Brain (organoid and tissue), 16 donors: ENCODE measurements at places on chromosomes 4 and X. TPM values are rescaled to one million over a fixed set of nuclear protein-coding genes. Genes with fewer than 3 reads are reported as not detected.

GABRB1 gene
- polyA plus RNA-seq, result 0.85 TPM

DCAF4L1 gene
- polyA plus RNA-seq, result not detected

CXCL8 gene
- polyA plus RNA-seq, result 0.37 TPM

LGI2 gene
- 1.6 TPM for polyA plus RNA-seq

CLNK gene
- polyA plus RNA-seq, result not detected

CD40LG gene
- polyA plus RNA-seq, result not detected

ATP8A1 gene
- 13.6 TPM for polyA plus RNA-seq

TMEM154 gene
- 2.9 TPM for polyA plus RNA-seq

ATP6AP2 gene
- polyA plus RNA-seq, result 89.5 TPM

HELT gene
- polyA plus RNA-seq, result not detected

C4orf36 gene
- polyA plus RNA-seq, result 1.0 TPM

GBA3 gene
- 0.15 TPM for polyA plus RNA-seq

FRG2 gene
- polyA plus RNA-seq, result not detected

PNMA6A gene
- polyA plus RNA-seq, result 67.2 TPM

CCKAR gene
- 0.19 TPM for polyA plus RNA-seq

COL4A5 gene
- 15.1 TPM for polyA plus RNA-seq

SYN1 gene
- 275 TPM for polyA plus RNA-seq

EVC2 gene
- 2.3 TPM for polyA plus RNA-seq

SMC1A gene
- polyA plus RNA-seq, result 98.5 TPM

CHRNA9 gene
- not detected for polyA plus RNA-seq

ZMAT1 gene
- polyA plus RNA-seq, result 1.2 TPM

RBMXL3 gene
- not detected for polyA plus RNA-seq

OTC gene
- not detected for polyA plus RNA-seq

SASH3 gene
- polyA plus RNA-seq, result 2.0 TPM

TBC1D9 gene
- 9.5 TPM for polyA plus RNA-seq

IQCM gene
- polyA plus RNA-seq, result not detected

PPARGC1A gene
- 2.6 TPM for polyA plus RNA-seq

S100P gene
- 0.85 TPM for polyA plus RNA-seq

CTAG2 gene
- not detected for polyA plus RNA-seq

USP51 gene
- polyA plus RNA-seq, result 1.1 TPM

FGD1 gene
- 17.4 TPM for polyA plus RNA-seq

PORCN gene
- polyA plus RNA-seq, result 15.9 TPM

IDUA gene
- polyA plus RNA-seq, result 3.6 TPM

PTCHD1 gene
- 0.48 TPM for polyA plus RNA-seq

NALF2 gene
- polyA plus RNA-seq, result 4.8 TPM

XPNPEP2 gene
- polyA plus RNA-seq, result not detected

LPAR4 gene
- 0.12 TPM for polyA plus RNA-seq

SLC49A3 gene
- polyA plus RNA-seq, result 1.0 TPM

HDX gene
- polyA plus RNA-seq, result 1.8 TPM

RPL9 gene
- 3,267 TPM for polyA plus RNA-seq

FAM47A gene
- not detected for polyA plus RNA-seq

AMER1 gene
- polyA plus RNA-seq, result 2.8 TPM

SPANXN4 gene
- not detected for polyA plus RNA-seq

HMGB3 gene
- 143 TPM for polyA plus RNA-seq

TNIP3 gene
- not detected for polyA plus RNA-seq
